Bone marrow (tissue), 2 donors: ENCODE measurements at places on chromosomes 7 and 10.
A peak's percentile ranks its signal among the peaks of the same experiment; 100 is the strongest.

DNA sequence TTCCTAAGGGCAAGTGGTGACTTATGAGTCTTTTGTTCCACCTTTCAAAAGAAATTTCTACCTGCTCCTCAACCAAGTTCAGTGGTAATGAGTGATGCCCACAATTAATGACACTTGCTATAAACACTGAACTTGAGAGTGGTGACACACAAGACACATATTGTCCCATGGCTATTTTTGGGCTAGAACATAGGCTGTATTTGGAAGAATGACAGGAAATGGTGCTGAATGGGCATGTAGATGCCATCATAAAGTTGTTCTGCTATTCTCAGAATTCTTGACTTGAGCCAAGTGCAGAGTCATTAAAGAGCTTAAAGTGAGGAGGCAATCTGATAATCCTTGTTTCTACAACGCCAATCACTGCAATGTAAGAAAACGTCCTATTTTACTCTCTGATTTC lies 313.3 kb downstream of the AGMO start:
- DNase-seq: peak; percentile 54

GRCh38 chr7:30887464-30887872 lies 24.2 kb upstream of the AQP1 start:
- no peak for DNase-seq

DNA sequence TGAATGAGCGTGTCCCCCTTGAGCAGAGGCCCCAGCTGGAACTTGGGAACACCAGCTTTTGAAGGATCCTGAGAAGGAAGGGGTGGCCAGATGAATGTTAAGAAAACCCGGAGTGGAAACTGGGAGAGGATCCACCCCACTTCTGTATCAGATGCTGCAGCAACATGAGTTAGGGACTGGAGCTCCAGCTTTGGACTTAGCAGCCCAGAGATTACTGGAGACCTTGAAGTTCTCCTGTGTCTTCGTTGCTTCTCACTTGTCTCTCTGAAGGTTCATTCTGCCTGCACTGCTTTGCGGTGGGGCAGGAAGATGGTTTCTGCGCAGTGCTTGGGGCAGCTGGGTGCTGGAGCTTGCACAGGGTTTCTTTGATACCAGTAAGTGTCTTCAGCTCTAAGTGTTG lies 9.3 kb downstream of the TMEM248 start:
- DNase-seq: no peak

- DNase-seq: no peak
Measured at GRCh38 chr7:125547505-125547904, 617.9 kb upstream of the POT1 start.

DNA sequence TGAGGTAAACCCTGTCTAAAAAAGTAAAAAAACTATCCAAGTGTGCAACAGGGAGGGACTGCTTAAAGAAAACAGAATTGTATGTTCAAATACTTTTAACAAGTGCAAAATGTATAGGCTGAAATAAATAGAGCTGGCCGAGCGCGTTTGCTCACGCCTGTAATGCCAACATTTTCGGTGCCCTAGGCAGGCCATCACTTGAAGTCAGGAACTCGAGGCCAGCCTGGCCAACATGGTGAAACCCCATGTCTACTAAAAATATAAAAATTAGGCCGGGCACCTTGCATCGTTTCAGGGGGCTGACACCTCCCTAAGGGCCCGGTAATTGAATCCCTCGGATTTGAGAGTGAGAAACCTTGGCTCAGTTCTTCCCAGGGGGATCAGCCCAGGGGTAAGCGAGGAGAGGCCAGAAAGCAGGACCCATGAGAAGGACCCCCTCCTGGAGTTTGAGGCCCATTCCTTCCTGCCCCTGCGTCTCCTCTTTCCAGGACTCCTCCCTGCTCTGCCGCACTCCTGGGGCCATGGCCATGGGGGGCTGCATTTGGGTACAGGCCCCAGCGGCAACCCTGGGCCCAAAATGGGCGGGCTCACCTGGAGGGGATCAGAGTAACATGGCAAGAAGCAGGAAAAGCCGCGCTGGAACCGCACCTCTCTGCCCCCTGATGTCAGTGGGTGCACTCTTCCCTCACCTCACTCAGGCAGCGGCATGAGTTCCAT lies 75.5 kb upstream of the TMEM248 start:
- no peak for DNase-seq

- DNase-seq: no peak
Measured at GRCh38 chr10:63788152-63788821, 267.1 kb downstream of the REEP3 start.

GRCh38 chr10:127909716-127910463 lies 3.0 kb downstream of the PTPRE start:
- no peak for DNase-seq

DNA sequence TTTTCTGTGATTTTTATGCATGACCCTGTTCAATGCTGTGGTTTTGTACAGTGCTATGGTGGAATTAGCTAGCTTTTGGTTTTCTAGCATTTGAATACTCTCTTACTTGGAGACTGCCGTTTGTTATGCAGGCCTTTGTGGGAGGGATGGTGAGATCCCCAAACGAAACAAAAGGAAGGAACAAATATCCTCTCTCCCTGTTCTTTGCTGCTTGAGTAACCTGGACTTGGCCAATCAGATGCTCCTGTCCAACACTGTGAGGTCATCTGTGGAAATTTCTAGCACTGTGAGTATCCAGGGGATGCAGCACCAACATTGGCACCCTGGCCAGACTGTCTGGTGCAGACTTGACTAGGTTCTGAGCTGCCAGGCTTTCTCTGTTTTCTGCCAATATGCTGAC lies 314.4 kb downstream of the ANKRD30A start:
- DNase-seq: no peak

- no peak for DNase-seq
Measured at GRCh38 chr10:32981760-32982159, 23.7 kb upstream of the ITGB1 start.

DNA sequence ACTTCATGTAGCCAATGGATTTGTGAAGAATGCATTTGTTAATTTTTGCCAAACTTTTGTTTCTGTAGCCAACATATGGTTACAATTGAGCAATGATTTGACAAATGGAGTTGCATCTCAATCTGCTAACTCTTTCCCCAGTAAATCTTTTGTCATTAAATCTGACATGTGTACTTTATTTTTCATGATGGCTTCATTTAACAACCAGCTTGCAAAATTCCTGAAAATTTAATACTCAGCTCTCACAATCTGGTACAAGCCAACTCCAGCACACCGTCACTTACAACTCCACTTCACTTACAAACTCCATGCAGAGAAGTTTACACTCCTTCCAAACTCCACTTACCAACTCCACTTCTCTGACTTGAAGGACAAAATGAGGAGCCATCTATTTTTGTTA lies 26.5 kb upstream of the HIBADH start:
- DNase-seq: no peak

GRCh38 chr7:41536122-41536872 lies 166.6 kb downstream of the INHBA start:
- DNase-seq: no peak

DNA sequence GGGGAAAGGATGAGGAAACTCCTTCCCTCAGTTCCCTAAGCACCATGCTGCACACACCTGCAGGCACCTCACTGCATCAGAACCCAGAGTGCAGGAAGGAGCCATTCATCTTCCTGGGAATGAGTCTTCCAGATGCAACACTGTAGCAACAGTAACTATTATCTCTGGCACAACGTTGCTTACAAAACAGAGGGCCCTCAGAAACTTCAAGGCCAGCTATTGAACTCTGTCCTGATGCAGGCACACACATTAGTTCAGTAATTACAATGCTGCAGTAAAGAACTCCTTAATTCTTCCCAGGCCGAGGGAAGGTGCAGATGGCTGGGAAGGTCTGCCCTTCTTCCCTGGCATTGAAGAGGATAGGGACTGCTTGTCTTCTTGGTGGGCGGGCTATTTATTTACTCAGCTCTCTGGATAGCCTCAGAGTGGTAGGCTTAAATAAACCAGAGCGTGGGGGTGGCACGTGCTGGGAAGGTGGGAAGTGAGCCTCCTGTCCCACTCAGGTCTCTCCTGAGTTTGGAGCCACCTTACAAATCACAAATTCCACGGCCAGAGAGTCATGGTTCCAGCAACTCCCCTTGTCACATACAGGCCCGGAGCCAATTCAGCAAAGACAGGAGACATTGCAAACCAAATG lies 125.1 kb upstream of the JCAD start:
- no peak for DNase-seq

GRCh38 chr7:6057316-6058129 lies 26.3 kb downstream of the ANKRD61 start:
- DNase-seq: no peak

DNA sequence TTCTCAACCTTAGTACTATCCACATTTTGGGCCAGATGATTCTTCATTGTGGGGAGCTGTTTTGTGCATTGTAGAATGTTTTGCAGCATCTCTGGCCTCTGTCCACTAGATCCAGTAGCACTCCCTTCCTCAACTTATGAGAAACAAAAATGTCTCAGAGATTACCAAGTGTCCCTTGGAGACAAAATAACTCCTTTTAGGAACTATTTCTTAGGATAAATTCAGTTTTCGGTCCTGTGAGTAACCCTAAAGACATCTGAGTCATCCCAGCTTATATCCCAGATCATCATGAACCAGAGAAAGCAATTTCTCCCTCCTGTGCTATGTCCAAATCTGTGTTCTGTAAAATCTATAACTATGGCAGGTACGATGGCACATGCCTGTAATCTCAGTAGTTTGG lies 266.6 kb upstream of the PHYHIPL start:
- no peak for DNase-seq

GRCh38 chr7:110507832-110508231 lies 583.1 kb upstream of the LRRN3 start:
- DNase-seq: no peak

DNA sequence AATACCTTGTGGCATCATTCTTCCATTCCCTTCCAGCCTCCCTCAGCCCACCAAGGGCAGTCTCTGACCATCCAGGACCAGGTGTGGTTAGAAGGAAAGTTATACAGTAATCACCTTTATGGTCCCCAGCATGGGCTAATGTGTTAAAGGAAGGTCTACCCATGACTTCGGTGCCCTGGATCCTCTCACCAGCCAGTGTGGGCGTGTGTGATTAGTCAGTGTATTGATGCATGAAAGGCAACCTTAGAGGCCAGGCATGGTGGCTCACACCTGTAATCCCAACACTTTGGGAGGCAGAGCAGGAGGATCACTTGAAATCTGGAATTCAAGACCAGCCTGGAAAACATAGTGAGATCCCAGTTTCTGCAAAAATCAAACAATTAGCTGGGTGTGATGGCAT lies 88.9 kb downstream of the APBB1IP start:
- no peak for DNase-seq

- no peak for DNase-seq
Measured at GRCh38 chr7:152868122-152869040, 108.8 kb downstream of the ACTR3B start.

DNA sequence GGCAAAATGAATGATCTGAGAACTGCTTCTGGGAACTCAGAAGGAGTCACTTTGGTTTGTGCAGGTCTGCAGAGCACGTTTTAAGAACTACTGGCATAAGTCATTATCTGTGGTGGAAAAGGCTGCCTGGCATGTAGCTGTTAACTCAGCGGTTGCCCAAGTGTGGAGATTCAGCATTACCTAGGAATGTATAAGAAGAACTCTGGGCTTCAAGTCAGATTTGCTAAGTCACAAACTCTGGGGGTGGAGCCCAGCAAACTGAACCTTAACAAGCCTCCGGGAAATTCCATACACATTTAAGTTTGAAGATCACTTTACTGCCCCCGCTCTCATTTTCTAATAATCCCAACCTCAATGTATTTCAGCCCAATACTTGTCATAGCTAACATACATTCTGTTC lies 31.1 kb downstream of the PLXDC2 start:
- no peak for DNase-seq

- DNase-seq: no peak
Measured at GRCh38 chr7:47188653-47189315, 393.1 kb downstream of the TNS3 start.

DNA sequence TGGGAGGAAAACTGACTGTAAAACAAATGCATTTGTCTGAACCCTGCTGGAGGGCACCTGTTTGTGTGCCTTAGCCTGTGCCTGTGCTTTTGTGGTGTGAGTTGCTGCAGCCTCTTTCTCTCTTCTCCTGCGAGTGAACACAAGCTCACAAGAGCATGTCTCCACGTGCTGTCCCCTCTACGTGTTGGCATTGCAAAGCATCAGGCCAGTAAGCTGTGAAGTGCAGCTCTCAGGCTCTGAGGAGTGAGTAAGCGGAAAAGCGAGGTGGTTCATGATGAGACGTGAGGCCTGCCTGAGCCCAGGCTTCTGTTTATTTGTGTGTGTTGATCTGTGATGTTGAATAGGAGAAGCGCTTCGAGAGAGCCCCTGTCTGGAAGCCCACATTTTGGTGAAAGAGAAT lies 85.6 kb upstream of the PDCD4 start:
- no peak for DNase-seq

GRCh38 chr10:11875494-11876281 lies 52.5 kb downstream of the PROSER2 start:
- DNase-seq: no peak
